ENCODE measurements at places on chromosomes 7 and 10.

GRCh38 chr10:24202181-24202570, 6.8 kb upstream of the KIAA1217 start:
- no peak for DNase-seq

DNA sequence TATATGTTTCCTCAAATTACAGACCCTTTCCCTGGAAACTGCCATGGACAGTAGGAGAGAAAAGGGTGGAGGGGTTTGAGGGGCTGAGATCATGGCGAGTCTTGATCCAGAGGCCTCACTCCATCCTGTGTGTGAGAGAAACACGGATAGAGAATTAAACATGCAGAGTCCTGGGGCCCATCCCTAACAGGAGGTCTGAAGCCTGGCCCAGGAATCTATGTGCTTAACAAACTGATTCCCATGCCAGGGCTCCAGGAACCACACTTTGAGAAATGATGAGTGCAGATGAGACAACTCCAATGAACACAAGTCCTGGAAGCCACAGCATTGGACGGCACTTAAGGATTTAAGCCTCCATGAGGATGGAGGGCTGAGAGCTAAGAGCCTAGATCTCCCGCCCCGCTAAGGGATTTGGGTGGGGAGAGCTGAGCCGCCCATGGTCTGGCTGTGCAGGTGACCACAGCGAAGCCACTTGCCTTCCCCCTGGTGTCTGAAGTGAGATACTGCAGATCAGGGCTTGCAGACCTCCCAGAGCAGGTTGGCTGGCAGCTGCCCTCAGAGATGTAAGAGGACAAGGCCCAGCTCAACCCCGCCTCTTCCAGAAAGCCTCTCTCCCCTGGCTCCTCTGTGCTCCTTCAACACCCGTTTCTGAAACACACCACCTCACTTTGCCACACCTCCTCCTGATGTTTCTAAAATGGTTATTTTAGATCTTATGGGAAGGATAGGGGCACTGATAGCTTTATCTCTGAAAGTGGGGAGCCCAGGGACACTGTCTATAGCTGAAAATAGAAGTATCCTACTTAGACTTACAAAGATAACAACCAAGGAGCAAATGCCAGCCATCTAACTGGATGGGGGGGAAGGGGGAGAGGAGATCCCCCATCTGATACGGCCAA, 24.8 kb upstream of the EIF5AL1 start:
- DNase-seq: peak; percentile 28

DNA sequence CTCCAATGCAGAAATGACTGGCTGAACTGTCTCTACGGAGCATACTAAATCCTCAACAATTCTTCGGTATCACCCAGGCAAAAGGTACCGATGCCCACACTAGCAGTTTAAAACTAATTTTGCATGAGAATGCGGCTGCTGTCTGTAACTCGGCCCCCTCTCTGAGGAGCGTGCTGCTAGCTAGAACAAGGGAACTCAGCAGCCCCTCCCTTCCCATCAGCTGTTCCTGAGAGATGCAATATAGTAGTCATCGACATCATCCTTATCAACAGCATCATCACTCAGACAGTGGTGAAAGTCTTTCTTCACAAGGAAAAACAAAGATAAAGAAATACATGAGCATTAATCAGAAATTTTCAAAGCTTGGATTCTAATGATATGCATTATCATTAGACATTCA, 189.1 kb upstream of the FRMD4A start:
- no peak for DNase-seq

- DNase-seq: no peak
Observed at GRCh38 chr10:62635127-62635526, 169.4 kb upstream of the ADO start.

DNA sequence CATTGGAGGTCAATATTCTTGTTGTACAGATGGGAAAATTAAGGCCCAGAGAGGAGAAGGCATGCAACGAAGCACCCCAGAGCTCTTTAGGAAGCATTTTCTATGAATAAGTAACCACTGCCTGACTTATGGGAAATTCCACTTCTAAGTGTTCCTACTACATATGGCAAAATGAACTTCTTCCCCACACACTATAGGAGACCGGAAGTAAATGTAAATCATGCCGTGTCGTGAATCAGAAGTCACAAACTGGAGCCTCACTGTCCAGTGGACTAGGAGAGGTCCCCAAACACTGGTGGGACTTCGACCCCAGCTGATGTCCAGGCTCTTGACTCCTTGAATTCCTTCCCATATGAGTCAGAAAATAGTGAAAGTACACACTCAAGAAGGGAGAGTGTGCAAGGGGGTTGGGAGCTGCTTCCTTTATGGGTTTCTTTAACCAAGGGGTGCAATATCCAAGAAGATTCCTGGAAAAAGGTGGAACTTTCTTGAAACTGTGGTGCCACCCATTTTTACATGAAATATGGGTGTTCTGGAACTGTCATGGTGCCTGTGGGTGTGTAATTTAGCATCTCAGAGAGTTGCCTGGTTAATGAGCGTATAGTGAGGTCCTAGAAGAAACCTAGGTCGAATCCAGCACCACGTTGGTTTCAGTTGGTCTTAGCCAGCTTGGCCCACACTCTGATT, 6.7 kb downstream of the RASSF4 start:
- no peak for DNase-seq

DNA sequence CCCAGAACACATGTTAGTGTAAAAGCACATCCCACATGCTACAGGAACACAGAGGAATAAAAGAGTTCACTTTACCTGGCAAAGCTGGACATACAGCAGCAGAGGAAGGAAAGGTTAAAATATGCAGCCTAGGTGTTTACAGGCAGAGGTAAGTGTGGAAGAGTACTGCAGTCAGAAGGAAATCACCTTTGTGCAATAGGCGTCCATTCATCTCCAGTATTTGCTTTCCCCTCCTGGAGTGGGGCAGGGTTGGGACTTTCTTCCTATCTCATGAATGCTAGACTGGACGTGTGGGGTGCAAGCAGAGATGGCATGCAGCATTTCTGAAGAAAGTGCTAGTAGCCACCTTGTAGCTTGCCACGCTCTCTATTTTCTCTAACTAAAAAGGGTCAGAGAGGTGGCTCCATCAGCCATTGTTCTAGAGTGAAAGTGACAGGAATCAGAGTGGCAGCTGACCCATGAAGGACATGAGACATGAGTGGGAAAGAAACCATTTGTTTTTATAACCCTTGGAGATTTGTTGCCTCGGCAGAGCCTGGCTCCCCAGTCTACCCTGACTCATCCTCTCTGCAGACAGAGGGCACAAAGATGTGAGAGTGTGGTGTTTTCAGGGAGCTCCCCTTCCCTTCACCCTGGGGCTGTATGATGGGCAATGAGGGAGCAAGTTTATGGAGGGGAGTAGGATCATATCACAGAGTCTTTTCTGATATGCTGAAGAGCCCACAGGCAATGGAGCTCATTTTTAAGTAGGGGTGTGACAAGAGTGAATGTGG, 101.2 kb upstream of the SEC61G start:
- DNase-seq: no peak

DNA sequence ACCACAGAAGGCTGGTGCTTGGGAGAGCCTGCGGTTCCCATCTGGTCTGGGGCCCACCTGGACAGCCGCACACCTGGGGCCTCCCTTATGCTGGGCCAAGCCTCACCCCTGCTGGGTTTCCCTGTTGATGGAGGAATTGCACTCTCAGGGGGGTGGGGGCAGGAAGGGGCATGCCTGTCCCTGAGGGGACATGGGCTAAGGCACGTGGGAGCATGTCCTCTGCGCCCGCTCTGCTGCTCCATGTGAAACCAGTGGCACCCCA, 43.4 kb downstream of the OAT start:
- no peak for DNase-seq

DNA sequence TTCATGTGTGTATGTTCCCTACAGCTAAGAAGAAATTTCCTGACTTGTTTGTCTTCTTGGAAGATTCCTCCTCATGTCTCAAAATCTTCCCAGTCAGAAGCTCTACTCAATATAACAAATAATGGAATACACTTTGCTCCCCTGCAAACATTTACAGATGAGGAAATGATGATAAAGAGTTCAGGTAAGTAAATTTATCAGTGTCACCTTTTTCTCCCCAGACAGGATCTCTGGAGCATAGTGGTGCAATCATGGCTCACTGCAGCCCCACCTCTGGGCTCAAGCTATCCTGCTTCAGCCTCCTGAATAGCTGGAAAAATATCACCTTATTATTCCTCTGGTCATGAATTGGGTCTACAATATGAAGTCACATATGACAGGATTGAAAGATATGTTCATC, 25.5 kb downstream of the ACADSB start:
- DNase-seq: no peak

DNA sequence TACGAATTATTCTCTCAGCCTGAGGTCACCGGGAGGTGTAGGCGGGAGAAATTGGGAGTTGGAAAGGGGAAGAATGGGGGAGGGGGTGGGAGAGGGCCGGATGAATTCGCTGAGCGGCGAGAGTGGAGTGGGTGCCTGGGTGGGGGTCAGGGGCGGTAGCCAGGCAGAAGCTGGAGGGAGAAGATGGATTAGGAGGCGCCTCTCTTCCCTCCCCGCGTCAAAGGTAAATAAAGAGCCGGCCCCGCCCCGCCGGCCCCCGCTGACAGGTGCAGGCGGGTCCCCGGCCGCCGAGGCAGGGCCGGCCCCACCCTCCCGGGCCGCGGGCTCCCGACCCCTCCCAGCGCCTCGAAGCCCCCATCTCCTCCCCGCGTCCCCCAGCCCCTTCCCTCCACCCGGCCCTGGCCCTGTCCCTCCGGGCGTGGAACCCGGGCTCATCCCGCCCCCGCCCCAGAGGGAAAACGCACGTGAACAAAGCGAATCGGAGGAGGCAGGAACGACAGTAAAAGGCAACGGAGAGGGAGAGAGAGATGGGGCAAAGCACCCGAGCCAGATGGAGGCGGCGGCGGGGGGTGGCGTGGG, 872 bp downstream of the FAM131B start:
- DNase-seq: no peak

All from CD4-positive, alpha-beta T cell (primary cell).